ENCODE measurements at places on chromosomes 16 and 17. TPM values are rescaled to one million over a fixed set of nuclear protein-coding genes. Genes with fewer than 3 reads are reported as not detected.

HAS3 gene
- total RNA-seq, result 0.88 TPM

NEK8 gene
- 2.3 TPM for total RNA-seq

TBC1D3K gene
- total RNA-seq, result not detected

BEAN1 gene
- 0.42 TPM for total RNA-seq

UBFD1 gene
- total RNA-seq, result 37.3 TPM

CBFA2T3 gene
- total RNA-seq, result 4.7 TPM

BIRC5 gene
- 0.19 TPM for total RNA-seq

SECTM1 gene
- total RNA-seq, result 14.5 TPM

GJD3 gene
- total RNA-seq, result 0.79 TPM

ANKRD11 gene
- total RNA-seq, result 95.0 TPM

SPN gene
- total RNA-seq, result 2.2 TPM

ASGR1 gene
- 1.2 TPM for total RNA-seq

KRTAP2-2 gene
- not detected for total RNA-seq

NAGLU gene
- 36.0 TPM for total RNA-seq

KRTAP9-8 gene
- not detected for total RNA-seq

MFSD6L gene
- total RNA-seq, result 0.19 TPM

TEDC2 gene
- total RNA-seq, result not detected

SDK2 gene
- 1.7 TPM for total RNA-seq

RTN4RL1 gene
- 1.3 TPM for total RNA-seq

CHD9NB gene
- total RNA-seq, result 1.0 TPM

IRX3 gene
- total RNA-seq, result 2.7 TPM

CLN3 gene
- 22.8 TPM for total RNA-seq

UTS2R gene
- not detected for total RNA-seq

KRT28 gene
- total RNA-seq, result not detected

CHP2 gene
- 0.14 TPM for total RNA-seq

TPPP3 gene
- total RNA-seq, result 39.3 TPM

GAN gene
- total RNA-seq, result 12.4 TPM

CES5A gene
- not detected for total RNA-seq

HOXB6 gene
- total RNA-seq, result 6.7 TPM

RNF227 gene
- 1.1 TPM for total RNA-seq

HASPIN gene
- not detected for total RNA-seq

WRAP53 gene
- total RNA-seq, result 4.8 TPM

RAB26 gene
- total RNA-seq, result not detected

PERCC1 gene
- total RNA-seq, result not detected

DNAH9 gene
- 0.14 TPM for total RNA-seq

MARVELD3 gene
- not detected for total RNA-seq

C17orf78 gene
- not detected for total RNA-seq

DCUN1D3 gene
- total RNA-seq, result 30.6 TPM

ETV4 gene
- 0.48 TPM for total RNA-seq

TNFRSF13B gene
- total RNA-seq, result not detected

KCNJ2 gene
- total RNA-seq, result 3.1 TPM

MYH1 gene
- not detected for total RNA-seq

ESRP2 gene
- total RNA-seq, result 0.23 TPM

CACNG4 gene
- not detected for total RNA-seq

PDPK1 gene
- 40.1 TPM for total RNA-seq

GUCY2D gene
- total RNA-seq, result not detected

CDRT15 gene
- not detected for total RNA-seq

C1QTNF8 gene
- not detected for total RNA-seq

PDIA2 gene
- total RNA-seq, result 0.88 TPM

Data from posterior vena cava (tissue), 2 donors.